Fibroblast of the aortic adventitia (primary cell): ENCODE measurements at places on chromosomes 13 and 19.
A peak's percentile ranks its signal among the peaks of the same experiment; 100 is the strongest.

DNA sequence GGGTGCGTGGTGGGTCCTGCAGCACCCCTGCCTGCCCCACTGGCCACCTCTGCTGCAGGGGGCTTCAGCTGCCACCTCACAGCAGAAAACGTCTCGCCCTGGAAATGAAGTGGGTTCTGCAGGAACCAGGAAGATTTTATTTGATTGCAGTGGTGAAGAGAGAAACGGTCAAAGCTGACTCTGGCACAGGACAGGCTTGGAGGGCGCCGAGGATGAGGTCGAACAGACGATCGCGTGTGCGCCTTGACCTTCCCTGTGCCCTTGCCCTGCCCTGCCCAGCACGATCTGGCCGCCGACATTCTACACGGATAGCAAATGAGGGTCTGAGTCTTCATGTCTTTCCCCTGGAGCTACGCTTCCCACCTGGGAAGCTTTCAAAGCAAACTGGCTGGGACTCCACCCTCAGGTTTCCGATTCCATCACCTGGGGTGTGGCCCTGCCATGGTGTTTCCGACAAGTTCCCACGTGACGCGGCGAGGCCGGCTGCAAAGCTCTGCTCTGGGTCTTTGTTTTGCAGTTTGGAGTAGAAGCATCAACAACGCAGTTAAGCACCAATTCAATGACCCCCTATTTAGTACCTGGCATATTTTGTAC lies 50.3 kb upstream of the TUBGCP3 start:
- no peak for DNase-seq

- peak; percentile 85 for DNase-seq
Measured at GRCh38 chr13:113411216-113412023, 41.9 kb downstream of the ADPRHL1 start.

GRCh38 chr19:23312515-23312914 lies 62.3 kb upstream of the ZNF724 start:
- DNase-seq, result no peak

DNA sequence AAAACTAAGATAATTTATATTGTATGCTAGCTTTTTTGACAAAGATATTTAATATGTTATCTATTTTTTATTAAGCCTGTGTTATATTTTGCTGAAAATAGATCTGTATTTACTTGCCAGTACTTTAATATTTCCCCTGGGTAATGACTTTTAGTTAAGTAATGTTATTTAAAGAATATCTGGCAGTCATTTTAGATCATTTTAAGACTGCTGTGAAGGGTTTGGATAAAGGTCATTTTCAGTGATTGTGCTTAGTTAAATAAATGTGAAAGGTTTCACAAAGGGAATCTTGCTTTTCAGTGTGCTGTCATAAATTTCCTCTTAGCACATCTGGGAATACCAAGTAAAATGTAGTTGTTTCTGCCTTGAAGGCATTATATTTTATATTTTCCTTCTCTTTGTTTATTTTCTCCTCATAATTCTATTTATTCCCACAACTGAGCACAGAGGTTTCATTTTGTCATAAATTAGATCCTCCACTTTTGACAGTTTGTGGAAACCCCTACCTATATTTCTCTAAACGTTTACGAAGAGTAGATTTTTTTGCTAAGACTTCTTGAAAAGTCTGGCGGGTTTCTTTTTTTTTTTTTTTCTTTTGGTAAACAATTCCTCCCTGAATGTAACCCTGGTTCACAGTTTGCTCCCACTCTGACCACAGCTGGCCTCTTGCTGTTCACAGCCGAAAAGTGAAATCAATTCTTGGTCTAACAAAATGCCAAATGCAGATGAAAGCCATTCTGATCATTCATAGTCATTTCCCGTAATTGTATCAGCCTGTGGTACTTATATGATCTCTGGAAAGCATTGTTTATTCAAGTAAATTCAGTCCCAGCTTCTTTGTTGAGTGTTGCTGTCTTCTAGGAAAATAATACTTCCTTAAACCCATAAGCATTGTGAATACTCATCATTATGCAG lies 87.8 kb downstream of the MAB21L1 start:
- peak; percentile 58 for DNase-seq

GRCh38 chr13:52944697-52945096 lies 83.9 kb upstream of the OLFM4 start:
- no peak for DNase-seq

DNA sequence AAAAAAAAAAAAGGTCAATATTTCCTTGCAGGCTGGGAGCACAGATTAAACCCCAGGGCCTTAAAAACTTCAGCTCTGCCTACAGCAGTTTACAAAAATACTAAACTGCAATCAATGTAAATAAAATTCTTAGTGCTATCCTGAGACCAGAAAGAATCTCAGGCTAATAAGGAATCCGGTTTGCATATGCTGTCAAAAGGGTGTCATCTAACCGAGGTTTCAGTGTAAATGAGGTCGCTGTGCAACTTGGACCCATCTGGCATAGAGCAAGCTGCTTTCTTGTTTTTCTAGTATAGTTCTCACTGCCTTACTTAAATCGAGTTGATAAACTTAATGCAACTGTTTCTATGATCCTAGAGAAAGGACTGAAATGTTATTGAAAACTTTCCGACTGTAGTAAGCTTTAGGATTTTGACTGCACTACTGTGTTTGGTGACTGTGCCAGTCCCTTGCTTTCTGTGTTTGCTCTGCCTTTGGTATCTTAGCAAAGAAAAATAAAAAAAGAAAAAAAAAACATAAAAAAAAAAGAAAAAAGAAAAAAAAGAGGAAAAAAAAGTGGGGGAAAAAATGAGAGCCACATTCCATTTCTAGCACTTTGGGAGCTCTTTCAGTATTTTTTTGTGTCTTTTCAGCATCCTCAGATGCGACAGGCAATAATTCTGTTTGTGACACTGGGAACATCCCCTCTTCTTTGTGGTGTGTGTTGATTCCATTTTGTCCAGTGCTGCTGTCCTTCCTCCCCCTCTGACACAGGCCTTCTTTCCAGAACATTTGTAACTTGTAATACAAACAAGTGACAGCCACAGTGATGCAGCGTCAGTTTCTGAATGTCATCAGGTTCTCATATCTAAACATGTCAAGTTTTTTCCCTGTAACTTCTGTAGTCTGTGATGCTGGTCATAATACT lies 340.5 kb downstream of the ZNF536 start:
- DNase-seq, result no peak
